Hematopoietic multipotent progenitor cell treated with erythropoietin and hydrocortisone succinate and interleukin-3 and kit ligand, for 8 days (in vitro differentiated cells): ENCODE measurements at places on chromosomes 4 and X.

GRCh38 chrX:113275804-113276203 lies 435.2 kb upstream of the AMOT start:
- DNase-seq: no peak

- no peak for DNase-seq
Measured at GRCh38 chr4:21139327-21139726, 439.1 kb downstream of the PACRGL start.

DNA sequence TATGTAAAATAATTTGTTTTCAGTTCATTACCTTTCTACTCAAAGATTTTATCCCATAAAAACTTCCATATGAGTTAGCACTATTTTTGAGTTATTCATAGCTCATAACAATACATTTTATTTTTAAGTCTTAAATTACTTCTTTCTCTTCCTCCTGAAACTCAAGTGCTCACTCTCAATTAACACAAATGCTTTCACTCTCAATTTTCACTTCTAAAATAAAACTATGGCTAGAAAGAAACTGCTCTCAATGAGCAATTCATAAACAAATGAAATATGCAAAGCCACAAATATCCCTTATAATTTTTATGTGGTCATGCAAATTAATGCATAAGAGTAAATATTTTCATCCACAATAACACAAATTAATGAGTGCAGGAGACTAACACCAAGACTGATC lies 38.8 kb downstream of the MAML3 start:
- no peak for DNase-seq

DNA sequence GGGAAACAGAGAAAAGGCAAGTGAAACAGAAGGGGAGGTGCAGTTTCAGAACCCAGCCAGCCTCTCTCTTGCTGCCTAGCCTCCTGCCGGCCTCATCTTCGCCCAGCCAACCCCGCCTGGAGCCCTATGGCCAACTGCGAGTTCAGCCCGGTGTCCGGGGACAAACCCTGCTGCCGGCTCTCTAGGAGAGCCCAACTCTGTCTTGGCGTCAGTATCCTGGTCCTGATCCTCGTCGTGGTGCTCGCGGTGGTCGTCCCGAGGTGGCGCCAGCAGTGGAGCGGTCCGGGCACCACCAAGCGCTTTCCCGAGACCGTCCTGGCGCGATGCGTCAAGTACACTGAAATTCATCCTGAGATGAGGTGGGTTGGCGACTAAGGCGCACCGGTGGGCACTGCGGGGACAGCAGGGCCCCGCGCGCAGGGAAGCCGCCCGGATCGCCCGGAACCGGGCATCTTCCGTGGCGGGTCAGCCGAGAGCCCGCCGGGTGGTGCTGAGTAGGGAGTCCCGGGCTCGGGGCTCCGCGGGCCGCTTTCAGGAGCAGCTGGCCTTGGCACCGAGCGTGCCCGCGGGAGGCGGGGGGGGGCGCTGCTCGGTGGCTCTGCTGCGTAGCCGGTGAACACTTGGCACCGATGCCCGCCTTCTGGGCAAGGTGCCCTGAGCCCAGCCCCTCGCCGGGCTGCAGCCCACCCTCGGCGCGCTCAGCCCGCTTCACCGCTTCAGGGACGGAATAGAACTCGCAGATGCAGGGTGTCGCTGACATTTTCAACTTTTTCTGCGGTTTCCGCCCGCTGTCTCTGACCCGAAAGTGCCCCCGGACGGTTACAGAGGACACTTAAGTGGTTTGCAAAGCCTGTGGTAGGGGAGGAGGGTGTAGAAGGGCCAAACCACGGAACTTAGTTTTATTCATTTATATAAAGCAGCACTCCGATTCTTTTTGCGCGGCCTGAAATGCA lies at the start of gene CD38:
TSS of gene CD38 (plus strand) at position 40 of the 953 bp plus-strand sequence. CDS start at position 127, 87 bp downstream.
- peak; percentile 34 for DNase-seq
